ENCODE measurements at places on chromosomes 1 and 21. TPM values are rescaled to one million over a fixed set of nuclear protein-coding genes. Genes with fewer than 3 reads are reported as not detected.

Gene ANGPTL3
- total RNA-seq: not detected

Gene HES2
- total RNA-seq: 1.2 TPM

Gene PLA2G4A
- 0.39 TPM for total RNA-seq

Gene UTS2
- not detected for total RNA-seq

Gene OR2L2
- total RNA-seq: 0.11 TPM

Gene C21orf58
- 19.1 TPM for total RNA-seq

Gene FCGR3A
- total RNA-seq: not detected

Gene GBP6
- not detected for total RNA-seq

Gene TNN
- 0.22 TPM for total RNA-seq

Gene CHAF1B
- total RNA-seq: 19.3 TPM

Gene HCRTR1
- total RNA-seq: not detected

Gene C1orf35
- total RNA-seq: 31.3 TPM

Gene TAS1R1
- not detected for total RNA-seq

Gene APCS
- not detected for total RNA-seq

Gene MOB3C
- 4.1 TPM for total RNA-seq

Gene CSF1
- total RNA-seq: 3.2 TPM

Gene RIIAD1
- total RNA-seq: 1.4 TPM

Gene OR14K1
- total RNA-seq: not detected

Gene MYOM3
- total RNA-seq: 0.07 TPM

Gene CNTN2
- 0.88 TPM for total RNA-seq

Gene SEC16B
- total RNA-seq: 0.70 TPM

Gene KRTAP12-2
- not detected for total RNA-seq

Gene LORICRIN
- not detected for total RNA-seq

Gene APOBEC4
- not detected for total RNA-seq

Gene SYPL2
- total RNA-seq: 2.5 TPM

Gene CD1B
- total RNA-seq: not detected

Gene TFF2
- not detected for total RNA-seq

Gene STIL
- total RNA-seq: 26.6 TPM

Gene MORN1
- total RNA-seq: 12.7 TPM

All from H9 (cell line).